Suprapubic skin (tissue), 4 donors: ENCODE measurements at places on chromosomes 2 and 18.

- no peak for DNase-seq
Measured at GRCh38 chr18:1012775-1013174, 108.1 kb downstream of the ADCYAP1 start.

- no peak for DNase-seq
Measured at GRCh38 chr18:36075862-36076587, 8.7 kb upstream of the RPRD1A start.

GRCh38 chr18:9974279-9974915, 60.6 kb downstream of the VAPA start:
- no peak for DNase-seq

DNA sequence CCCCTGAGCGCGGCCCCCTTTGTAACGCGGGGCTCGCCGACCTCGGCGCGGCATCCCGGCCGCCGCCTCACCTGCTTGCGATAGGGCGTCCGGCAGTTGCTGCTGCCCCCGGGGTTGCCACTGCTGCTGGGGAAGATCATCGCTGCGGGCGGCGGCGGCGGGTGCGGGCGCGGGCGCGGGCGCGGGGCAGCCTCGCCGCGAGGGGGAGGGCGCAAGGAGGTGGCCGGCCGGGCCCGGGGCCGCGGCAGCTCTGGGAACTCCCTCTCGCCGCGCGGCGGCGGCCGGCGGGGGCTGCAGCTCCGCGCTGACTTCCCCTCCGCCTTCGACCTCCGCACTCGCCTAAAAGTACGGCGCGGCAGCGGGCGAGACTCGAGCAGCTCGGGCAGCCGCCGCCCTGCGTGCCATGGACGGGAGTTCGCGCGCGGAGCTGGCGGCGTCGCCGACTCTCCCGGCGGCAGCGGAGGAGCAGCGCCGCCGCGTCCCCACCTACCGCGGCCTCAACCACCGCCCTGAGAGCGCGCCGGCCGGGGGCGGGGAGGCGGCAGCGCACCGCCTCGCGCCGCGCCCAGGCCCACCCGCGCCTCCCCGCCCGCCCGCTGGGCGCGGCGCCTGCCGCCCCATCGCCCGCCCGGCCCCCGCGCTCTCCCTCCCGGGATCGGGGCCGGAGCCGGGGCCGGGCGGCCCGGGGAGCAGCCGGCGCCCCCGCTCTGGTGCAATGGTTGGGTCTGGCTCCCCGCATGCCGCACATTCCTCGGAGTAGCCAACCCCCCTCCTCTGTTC, 86.0 kb downstream of the RBMS1 start:
- no peak for DNase-seq

- DNase-seq = no peak
Measured at GRCh38 chr2:184078496-184078895, 519.8 kb upstream of the ZNF804A start.
